ENCODE measurements at places on chromosomes 13 and 19.

GRCh38 chr13:25881971-25882451, 169.8 kb downstream of the SHISA2 start:
- no peaks in the 10 kb centered on the region for H3K27me3 ChIP-seq
- peak overlapping the region; percentile 24 for H3K4me3 ChIP-seq
- H3K4me1 ChIP-seq = peaks cover 29% of the 10 kb centered on the region
- DNase-seq = no peak
- H3K27ac ChIP-seq = peak overlapping the region; percentile 65

- DNase-seq = no peak
- H3K4me1 ChIP-seq = no peaks in the 10 kb centered on the region
- H3K36me3 ChIP-seq = peaks cover 83% of the 10 kb centered on the region
- H3K27me3 ChIP-seq = no peaks in the 10 kb centered on the region
- H3K27ac ChIP-seq = no peak overlapping the region
- no peak overlapping the region for H3K4me3 ChIP-seq
Observed at GRCh38 chr19:43839139-43839538, 12.0 kb downstream of the ZNF283 start.

DNA sequence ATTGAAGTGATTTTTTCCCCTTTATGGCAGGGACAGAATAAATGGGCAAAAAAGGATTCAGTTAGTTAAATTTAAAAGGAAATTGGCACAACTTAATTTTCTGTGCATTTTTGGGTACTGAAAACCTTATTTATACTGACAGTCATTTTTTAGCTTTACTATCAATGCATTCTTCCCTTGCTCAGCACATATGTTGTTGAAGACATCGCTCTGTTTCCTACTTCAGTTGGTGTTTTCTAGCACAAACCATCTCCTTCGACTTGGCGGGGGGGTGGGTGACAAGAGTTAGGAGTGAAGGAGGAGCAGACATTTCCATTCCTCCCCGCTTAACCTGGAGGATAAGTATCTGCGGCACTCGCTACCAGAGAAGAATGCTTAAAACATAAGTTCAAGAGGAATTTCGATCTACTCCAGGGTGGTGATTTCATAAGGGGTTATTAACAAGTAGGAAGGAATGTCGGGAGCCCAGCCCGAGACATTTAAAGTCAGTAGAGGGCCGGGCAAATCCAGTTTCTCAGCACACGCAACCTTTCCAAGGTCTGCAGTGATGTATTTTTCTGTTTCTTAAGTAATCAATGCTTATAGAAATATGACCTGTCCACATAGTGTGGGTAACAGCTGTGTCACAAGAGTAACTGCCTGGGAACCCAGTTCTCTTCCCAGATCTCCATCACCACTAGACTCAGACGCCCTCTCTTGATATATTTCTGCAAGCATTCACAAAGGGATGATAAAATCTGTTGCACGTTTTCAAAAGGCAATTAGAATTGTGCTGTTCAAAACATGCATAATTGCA, 525.8 kb downstream of the MYO16 start:
- H3K4me3 ChIP-seq = peak overlapping the region; percentile 16
- no peak for DNase-seq
- H3K4me1 ChIP-seq = peaks cover 47% of the 10 kb centered on the region
- H3K27ac ChIP-seq = peak overlapping the region; percentile 91

- DNase-seq = no peak
- no peaks in the 10 kb centered on the region for H3K27me3 ChIP-seq
- no peak overlapping the region for H3K27ac ChIP-seq
- H3K4me1 ChIP-seq = no peaks in the 10 kb centered on the region
Observed at GRCh38 chr13:69556540-69557196, 551.0 kb upstream of the ATXN8OS start.

DNA sequence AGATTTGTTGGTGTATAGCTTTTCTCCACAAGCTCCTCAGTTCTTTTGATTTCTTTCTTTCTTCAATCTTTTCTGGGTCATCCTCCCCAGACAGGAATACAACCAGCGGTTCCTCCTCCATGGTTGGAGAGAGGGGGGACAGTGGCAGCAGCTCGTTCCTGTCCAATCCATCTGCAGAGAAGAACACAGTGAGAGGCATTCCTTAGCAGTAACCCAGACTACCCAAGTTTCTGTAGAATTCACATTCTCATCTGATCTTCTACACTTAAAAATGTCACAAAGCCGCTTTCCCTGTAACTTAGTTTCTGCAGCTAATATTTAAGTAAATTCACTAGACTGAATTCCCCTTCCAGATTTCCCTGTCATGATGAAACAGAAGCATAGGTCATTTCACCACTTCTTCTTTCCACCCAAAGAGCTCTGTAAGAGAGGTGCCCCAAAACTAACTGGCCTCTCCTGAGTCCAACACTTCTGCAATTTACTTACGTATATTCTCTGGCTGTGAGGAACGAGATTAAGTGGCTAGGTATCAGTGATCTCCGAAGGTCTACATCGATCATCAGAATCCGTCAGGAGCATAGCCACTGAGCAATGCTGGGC, 171.9 kb downstream of the TBC1D4 start:
- no peak for DNase-seq
- peaks cover 18% of the 10 kb centered on the region for H3K4me1 ChIP-seq
- peaks cover 17% of the 10 kb centered on the region for H3K36me3 ChIP-seq

- H3K4me3 ChIP-seq = no peak overlapping the region
- H3K4me1 ChIP-seq = no peaks in the 10 kb centered on the region
- H3K36me3 ChIP-seq = peaks cover 13% of the 10 kb centered on the region
- DNase-seq = no peak
Observed at GRCh38 chr13:113447596-113447995, 5.7 kb downstream of the ADPRHL1 start.

DNA sequence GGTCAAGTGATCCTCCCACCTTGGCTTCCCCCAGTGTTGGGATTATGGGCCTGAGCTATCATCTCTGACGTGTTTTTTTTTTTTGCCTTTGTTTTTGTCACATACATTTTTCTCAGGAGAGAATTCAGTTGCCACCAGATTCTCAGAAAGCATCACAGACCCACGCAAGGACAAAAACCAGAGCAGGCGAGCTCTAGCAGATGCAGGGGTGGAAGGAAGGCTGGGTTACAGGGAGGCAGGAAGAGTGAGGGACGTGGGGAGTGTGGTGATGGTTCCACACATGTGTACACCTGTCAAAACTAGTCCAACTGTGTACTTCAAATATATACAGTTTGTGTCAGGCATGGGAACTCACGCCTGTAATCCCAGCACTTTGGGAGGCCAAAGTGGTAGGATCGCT, 4.3 kb downstream of the TMEM161A start:
- H3K27me3 ChIP-seq = no peaks in the 10 kb centered on the region
- H3K36me3 ChIP-seq = peaks cover 22% of the 10 kb centered on the region
- no peak overlapping the region for H3K4me3 ChIP-seq

DNA sequence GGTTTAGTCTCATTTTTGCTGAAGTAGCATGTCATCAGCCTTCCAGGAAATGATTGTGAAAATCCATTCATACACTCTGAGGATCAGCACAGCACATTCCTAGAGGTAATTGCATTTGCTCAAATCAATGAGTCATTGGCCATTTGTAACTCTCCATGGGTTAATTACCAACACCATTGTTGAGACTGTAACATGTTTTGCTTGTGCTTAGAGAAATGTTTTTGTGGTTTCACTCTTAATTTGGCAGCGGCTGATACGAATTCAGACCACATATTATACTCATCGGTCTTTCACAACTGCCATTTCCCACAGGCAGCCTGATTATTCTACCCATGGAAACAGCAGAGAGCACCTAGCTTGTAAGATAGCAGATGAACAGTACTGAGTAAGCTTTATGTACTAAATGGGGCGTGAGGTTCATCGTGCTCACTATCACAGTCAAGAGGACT, 110.3 kb downstream of the NHLRC3 start:
- no peak for DNase-seq
- peaks cover 5% of the 10 kb centered on the region for H3K4me1 ChIP-seq
- no peaks in the 10 kb centered on the region for H3K36me3 ChIP-seq
- no peak overlapping the region for H3K27ac ChIP-seq
- no peak overlapping the region for H3K4me3 ChIP-seq

DNA sequence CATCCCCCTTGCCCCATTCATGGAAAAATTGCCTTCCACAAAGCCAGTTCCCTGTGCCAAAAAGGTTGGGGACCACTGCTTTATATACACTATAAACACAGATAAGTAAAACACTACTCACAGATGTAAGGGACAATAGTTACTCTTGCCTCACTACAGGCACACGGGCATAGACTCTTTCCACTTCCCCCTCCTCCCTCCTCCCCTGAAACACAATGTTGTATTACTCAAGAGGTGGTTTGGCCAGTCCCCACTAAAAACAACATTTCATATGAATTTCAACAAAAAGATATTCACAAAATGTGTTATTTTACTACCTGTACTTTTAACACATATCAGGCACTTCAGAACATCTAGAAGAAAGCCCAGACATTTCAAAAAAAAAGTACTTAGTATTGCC, 45.1 kb downstream of the EPSTI1 start:
- DNase-seq = no peak
- H3K4me3 ChIP-seq = no peak overlapping the region
- no peak overlapping the region for H3K27ac ChIP-seq
- H3K27me3 ChIP-seq = no peaks in the 10 kb centered on the region
- H3K36me3 ChIP-seq = peaks cover 62% of the 10 kb centered on the region
- H3K4me1 ChIP-seq = no peaks in the 10 kb centered on the region

DNA sequence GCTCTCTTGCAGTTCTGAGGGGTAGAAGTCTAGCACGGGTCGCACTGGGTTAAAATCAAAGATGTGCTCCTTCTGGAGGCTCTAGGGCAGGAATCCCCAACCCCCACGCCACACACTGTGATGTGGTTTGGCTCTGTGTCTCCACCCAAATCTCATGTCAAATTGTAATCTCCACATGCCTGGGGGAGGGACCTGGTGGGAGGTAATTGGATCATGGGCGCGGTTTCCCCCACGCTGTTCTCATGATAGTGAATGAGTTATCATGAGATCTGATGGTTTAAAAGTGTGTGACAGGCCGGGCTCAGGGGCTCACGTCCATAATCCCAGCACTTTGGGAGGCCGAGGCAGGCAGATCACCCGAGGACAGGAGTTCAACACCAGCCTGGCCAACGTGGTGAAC, 26.6 kb upstream of the CALM3 start:
- peaks cover 5% of the 10 kb centered on the region for H3K4me1 ChIP-seq
- peaks cover 13% of the 10 kb centered on the region for H3K27me3 ChIP-seq
- H3K4me3 ChIP-seq = no peak overlapping the region

DNA sequence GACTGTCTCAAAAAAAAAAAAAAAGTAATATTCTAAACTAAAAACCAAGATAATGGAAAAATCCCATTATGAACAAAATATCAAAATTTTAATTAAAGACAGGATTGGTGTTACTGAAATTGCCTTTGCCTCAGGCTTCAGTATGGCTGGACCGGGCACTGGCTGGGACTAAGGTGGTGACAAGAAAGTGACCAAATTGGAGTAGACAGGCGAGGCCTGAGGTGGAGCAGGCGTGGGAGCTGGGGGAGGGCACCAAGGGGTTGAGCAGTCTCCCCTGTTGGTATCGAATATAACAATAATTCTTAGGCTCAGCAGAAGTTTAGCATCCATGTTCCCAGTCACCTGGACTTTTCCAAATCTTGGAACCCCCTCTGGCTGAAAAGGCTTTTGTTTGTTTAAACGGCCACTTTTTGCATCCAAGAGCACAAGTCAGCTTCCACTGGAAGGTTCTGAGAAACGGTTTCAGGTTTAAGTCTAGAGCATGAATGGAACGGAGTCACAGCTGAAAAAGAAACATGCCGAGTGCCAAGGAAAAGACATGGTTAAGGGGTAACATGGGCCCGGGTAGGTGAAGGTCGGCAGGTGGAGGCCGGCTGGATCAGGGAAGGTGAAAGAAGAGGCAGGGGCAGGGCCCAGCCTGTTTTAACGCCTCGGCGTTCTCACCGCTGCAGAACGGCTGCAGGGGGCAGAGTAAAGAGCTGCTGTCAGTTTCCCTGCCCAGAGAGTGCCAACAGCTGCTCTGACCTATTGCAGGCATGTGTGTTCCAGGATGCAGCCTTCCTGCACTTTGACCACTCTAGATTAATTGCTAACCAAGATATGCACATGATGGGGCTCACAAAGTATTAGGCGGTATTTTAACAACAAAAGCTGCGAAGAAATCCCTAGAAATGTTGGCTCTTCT, 104.4 kb downstream of the TM9SF2 start:
- H3K27ac ChIP-seq = peak overlapping the region; percentile 86
- H3K4me1 ChIP-seq = peaks cover 8% of the 10 kb centered on the region
- H3K27me3 ChIP-seq = peaks cover 8% of the 10 kb centered on the region

- no peaks in the 10 kb centered on the region for H3K27me3 ChIP-seq
- DNase-seq = no peak
- H3K27ac ChIP-seq = peak overlapping the region; percentile 79
Observed at GRCh38 chr13:48567515-48568369, 34.9 kb upstream of the RCBTB2 start.

DNA sequence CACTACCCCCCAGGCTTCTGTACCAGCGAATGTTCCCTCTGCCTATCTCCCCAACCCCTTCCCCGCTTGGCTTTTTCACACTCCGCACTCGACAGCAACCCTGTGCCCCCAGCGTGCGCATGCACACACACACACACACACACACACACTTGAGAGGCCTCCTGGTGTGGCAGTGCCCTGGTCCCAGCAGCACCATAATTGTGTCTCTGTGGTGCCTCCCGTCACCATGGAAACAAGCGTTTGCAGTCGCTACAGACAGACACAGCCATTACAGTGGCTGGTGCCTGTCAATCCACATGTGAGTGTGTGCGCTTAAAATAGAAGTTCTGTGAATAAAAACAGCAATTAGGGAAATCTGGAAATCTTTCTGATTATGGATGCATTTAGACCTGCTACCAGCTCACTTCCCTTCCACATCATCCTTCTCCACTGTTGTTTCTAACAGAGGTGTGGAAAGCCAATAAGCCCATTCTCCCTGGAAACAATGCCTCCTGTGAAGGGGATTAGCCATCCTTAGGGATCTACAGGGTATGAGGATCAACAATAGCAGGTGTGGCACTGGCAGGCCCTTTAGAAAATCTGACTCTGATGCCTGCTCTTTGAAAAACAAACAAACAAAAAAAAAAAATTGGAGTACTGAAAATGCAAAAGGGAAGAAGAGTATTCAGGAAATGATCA, 146.3 kb downstream of the DCLK1 start:
- H3K4me3 ChIP-seq = no peak overlapping the region
- peak overlapping the region; percentile 51 for H3K27ac ChIP-seq
- DNase-seq = no peak

DNA sequence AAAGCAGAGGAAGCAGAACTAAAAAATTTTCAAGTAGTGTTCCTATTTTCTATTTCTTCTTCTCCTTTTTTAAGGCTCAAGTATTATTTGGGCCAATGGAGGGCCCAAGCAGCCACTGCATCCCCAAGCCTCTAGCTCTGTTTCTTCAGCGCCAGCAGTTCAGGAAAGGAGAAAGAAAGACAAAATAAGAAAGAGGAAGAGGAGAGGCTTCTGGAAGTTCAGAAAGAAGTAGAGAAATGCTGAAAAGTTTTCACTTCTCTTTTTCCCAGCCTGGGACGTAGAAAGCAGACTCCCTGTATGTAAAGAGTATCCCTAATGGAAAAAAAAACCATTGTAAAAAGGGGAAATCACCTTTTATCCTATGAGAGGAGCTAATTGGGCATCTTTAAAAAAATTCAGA, 165.5 kb upstream of the KLF12 start:
- no peak overlapping the region for H3K4me3 ChIP-seq
- no peaks in the 10 kb centered on the region for H3K36me3 ChIP-seq
- peaks cover 20% of the 10 kb centered on the region for H3K4me1 ChIP-seq
- no peak for DNase-seq
- no peak overlapping the region for H3K27ac ChIP-seq

Measured in mesothelial cell of epicardium (in vitro differentiated cells).